Cardiac muscle cell (in vitro differentiated cells and primary cell): ENCODE measurements at places on chromosomes 1 and 21. TPM values are rescaled to one million over a fixed set of nuclear protein-coding genes. Genes with fewer than 3 reads are reported as not detected.

- H3K27ac ChIP-seq, result peak overlapping the region; percentile 100
- H3K27me3 ChIP-seq, result no peaks in the 10 kb centered on the region
- no peaks in the 10 kb centered on the region for H3K36me3 ChIP-seq
- no peak overlapping the region for H3K4me3 ChIP-seq
- peak; percentile 93 for DNase-seq
These were observed 17.9 kb downstream of the CSRP1 start for GRCh38 chr1:201488830-201489589.

- DNase-seq, result no peak
- H3K27ac ChIP-seq, result no peak overlapping the region
- H3K4me3 ChIP-seq, result no peak overlapping the region
- H3K27me3 ChIP-seq, result no peaks in the 10 kb centered on the region
- no peaks in the 10 kb centered on the region for H3K4me1 ChIP-seq
These were observed 22.4 kb upstream of the HMGB4 start for GRCh38 chr1:33841494-33841893.

DNA sequence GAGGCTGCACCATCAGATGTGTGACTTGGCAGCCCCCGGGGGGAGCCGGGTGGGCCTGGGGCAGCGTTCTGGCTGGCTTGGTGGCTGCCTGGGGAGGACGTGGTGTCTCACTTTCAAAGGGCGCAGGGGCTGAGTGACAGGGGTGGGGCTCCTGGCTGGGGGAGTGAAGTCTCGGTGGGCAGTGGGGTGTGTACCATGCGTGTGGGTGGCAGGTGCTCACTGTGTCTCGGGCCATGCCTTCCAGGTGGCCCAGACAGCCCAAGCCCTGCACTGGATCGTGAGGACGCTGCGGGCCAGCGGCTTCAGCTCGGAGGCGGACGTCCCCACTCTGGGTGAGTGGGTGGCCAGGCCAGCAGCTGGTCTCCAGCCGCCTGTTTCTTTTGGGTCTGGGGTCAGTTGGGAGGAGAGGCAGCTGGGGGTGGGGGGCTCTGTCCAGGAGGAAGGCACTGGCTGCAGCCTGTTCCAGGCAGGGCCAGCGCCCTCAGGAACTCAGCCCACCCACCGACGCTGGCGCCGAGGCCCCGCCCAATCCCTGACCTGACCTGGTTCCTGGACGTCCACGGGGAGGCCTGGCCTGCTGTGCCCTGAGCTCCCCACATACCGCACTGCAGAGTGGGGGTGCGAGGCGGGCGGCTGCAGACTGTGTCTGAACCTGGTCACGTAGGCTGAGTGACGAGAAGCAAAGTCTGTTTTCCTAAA lies 30.6 kb upstream of the LRRC3 start:
- H3K4me3 ChIP-seq, result no peak overlapping the region
- no peaks in the 10 kb centered on the region for H3K4me1 ChIP-seq
- DNase-seq, result no peak
- no peaks in the 10 kb centered on the region for H3K27me3 ChIP-seq
- H3K36me3 ChIP-seq, result no peaks in the 10 kb centered on the region

DCST1 gene
- total RNA-seq, result not detected in 2 replicates
